ENCODE measurements at places on chromosomes 5 and 9.

DNA sequence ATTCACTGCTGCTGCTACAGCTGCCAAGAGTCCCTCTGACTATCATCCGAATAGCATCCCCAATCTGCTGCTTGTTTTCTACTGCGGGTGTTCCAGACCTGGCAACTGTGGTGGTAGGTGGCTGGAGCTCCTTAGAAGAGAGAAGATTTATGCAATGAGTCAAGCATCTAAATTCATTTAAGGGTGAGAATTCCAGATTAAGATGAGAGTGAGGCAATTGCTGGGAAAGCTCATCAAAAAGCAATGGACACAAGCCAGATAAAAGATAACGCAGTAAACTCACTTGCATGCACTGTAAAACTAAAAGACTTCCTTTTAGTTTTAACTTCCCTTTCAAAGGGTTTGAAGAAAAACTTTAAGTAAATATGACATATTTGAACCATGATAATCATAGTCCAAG, 3.9 kb downstream of the PLK2 start:
- DNase-seq = no peak

DNA sequence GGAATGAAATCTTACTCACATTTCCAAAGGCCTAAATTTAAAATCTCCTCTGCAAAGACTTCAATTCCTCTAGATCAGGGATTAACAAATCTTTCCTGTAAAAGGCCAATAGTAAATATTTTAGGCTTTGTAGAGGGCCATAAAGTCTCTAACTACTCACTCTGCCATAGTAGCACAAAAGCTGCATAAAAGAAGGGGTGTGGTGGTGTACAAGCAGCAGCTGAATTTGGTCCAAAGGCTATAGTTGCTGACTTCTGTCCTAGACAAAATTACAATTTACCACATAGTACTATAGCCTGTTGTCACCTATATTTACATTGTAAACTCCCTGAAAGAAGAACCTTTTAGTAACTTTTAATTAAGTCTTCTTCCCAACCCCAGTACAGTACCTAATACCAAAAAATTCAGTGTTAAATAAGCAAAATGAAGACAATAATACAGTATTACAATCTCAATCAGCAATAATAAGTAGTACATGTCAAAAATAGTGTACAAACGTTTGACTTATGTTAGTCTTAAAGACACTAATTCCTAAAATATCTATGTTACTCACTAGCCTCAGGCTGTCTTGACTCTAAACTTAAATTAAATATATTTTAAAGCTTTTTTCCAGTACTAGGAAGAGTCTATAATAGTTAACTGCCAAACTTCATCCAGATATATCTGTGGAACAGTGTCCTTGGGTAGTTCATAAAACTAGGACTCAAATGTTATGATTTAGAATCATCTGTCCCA, 6.9 kb downstream of the CETN3 start:
- no peak for DNase-seq

GRCh38 chr5:154078272-154078671, 39.5 kb downstream of the MFAP3 start:
- DNase-seq = no peak

GRCh38 chr5:170632985-170633234, 129.1 kb downstream of the KCNIP1 start:
- DNase-seq = no peak

GRCh38 chr5:119792161-119792799, 162.9 kb downstream of the FAM170A start:
- DNase-seq = no peak

GRCh38 chr5:15821506-15821905, 321.5 kb downstream of the FBXL7 start:
- DNase-seq = no peak

GRCh38 chr5:110956280-110956912, 115.1 kb upstream of the TSLP start:
- no peak for DNase-seq

- no peak for DNase-seq
Measured at GRCh38 chr9:88739373-88739772, 204.4 kb downstream of the NXNL2 start.

GRCh38 chr9:77922591-77922990, 109.0 kb downstream of the GNAQ start:
- DNase-seq = no peak

- no peak for DNase-seq
Measured at GRCh38 chr5:59184769-59185168, 601.9 kb downstream of the RAB3C start.

GRCh38 chr9:37501957-37502596, 16.3 kb downstream of the POLR1E start:
- DNase-seq = no peak

DNA sequence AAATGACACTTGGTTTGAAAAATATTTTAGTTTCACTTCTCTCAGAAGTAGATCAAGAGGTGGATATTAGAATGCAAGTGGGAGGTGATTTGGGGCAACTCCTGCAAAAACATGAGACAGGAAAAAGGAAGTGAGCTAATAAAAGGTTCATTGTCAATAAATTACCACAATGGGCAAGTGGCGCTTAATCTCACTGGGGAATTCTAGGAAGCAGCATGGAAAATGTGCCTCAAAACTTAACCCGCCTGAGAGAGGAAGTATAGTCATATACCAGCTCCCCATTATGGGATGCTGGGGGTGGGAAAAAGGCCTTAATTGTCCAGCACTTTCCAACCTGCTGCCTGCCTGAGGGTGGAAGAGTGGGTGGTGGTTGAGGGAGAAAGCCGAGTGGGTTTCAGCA, 204.1 kb downstream of the ELAVL2 start:
- DNase-seq = no peak

DNA sequence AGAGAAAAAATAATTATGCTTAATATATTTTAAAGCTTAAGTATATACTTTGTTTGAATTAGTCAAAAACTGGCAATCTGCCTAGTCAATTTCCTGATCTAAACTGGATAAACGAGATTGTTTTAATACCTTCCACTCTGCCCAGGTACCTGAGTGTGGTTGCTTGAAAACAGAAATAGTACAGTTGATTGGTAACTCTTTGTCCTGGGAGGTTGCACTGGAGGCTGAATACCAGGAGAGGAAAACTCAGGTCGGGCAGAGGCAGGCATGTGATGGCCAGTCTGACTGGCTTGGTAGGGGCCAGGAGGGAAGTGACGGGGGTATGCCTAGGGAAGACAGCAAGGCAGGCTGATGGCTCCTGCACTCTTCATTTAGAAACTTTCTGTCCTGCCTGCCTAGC, 80.2 kb downstream of the PIK3R1 start:
- no peak for DNase-seq

- no peak for DNase-seq
Measured at GRCh38 chr9:125172031-125172755, 17.4 kb downstream of the PPP6C start.

DNA sequence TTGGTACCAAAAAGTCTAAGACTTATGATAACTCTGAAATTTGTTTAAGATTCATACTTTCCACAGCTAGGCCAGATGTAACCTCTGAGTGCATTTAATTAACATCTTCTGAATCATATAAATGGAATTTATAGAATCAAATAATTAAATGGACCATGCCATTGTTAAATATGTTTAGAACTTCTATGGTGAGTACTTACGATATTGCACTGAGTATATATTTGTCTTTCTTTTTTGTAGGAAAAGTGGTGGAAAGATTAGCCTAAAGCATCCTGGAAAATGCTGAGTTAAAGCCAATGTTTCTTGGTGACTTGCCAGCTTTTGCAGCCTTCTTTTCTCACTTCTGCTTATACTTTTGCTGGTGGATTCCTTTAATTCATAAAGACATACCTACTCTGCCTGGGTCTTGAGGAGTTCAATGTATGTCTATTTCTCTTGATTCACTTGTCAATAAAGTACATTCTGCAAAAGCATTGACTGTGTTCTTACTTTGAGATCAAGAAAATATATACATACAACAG, 11.9 kb downstream of the SPINK6 start:
- no peak for DNase-seq

DNA sequence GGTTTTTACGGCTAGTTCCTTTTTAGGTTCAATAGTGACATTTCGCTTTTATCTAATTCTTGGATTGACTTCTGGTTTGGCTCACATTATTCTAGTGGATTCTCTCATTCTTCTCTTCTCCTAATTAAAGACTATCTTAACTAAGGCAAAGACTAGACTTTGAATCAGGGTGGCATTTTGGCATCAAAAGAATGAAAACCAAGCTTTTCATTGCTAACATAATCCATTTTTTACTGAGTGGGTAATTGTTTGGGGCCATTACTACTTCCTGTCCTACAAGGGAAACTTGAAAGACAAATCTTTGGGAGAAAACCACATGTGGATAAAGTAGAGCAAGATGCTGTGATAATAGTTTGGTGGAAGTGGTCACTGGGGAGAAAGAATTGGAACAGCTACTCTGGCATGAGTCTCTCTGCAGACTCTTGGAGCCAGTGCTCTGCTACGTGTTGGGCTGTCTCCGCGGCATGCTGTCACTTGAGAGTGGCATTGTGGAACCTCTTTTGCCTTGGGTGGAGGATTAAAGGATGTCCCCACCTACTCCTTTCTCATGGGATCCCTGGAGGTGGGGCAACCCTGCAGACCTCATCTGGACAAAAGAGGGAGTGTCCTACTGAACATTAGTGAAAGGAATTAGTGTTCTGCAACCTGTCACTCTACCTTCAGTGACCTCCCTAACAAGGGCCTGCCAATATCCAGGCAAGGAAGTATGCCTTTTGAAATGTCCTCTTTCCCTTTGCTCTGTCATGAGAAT, 280.4 kb downstream of the PSAT1 start:
- no peak for DNase-seq

- no peak for DNase-seq
Measured at GRCh38 chr9:112493393-112494137, 6.9 kb downstream of the KIAA1958 start.

GRCh38 chr5:158951436-158952247, 148.1 kb downstream of the EBF1 start:
- DNase-seq = no peak

GRCh38 chr9:14302405-14302804, 11.5 kb downstream of the NFIB start:
- DNase-seq = no peak

All from breast epithelium (tissue), 4 donors.